ENCODE measurements at places on chromosomes 3 and 15. TPM values are rescaled to one million over a fixed set of nuclear protein-coding genes. Genes with fewer than 3 reads are reported as not detected.

PTH1R gene
- total RNA-seq: not detected

CCDC191 gene
- 5.4 TPM for total RNA-seq

ALS2CL gene
- 37.5 TPM for total RNA-seq

SLC15A2 gene
- 3.0 TPM for total RNA-seq

CEP152 gene
- total RNA-seq: 8.7 TPM

SLC25A26 gene
- 16.6 TPM for total RNA-seq

PLIN1 gene
- 0.44 TPM for total RNA-seq

CFAP44 gene
- total RNA-seq: 19.9 TPM

LCTL gene
- total RNA-seq: not detected

GRCh38 chr15:91109885-91110284 is 9.8 kb downstream of the SV2B start:
- no peak for DNase-seq
- no peaks in the 10 kb centered on the region for H3K4me1 ChIP-seq
- H3K27me3 ChIP-seq: peaks cover 6% of the 10 kb centered on the region
- no peaks in the 10 kb centered on the region for H3K36me3 ChIP-seq
- no peak overlapping the region for H3K27ac ChIP-seq

- DNase-seq: no peak
- no peak overlapping the region for H3K27ac ChIP-seq
- H3K4me1 ChIP-seq: peaks cover 23% of the 10 kb centered on the region
Observed at GRCh38 chr3:32398531-32398930, 6.9 kb downstream of the CMTM7 start.

GRCh38 chr3:98991393-98991792 is 89.9 kb upstream of the DCBLD2 start:
- no peak for DNase-seq
- H3K36me3 ChIP-seq: no peaks in the 10 kb centered on the region
- no peaks in the 10 kb centered on the region for H3K27me3 ChIP-seq
- H3K4me3 ChIP-seq: no peak overlapping the region
- H3K27ac ChIP-seq: no peak overlapping the region

GRCh38 chr3:12287727-12288181 is 1.1 kb upstream of the PPARG start:
- H3K4me1 ChIP-seq: peaks cover 4% of the 10 kb centered on the region
- H3K4me3 ChIP-seq: no peak overlapping the region
- peaks cover 11% of the 10 kb centered on the region for H3K27me3 ChIP-seq
- H3K27ac ChIP-seq: no peak overlapping the region

GRCh38 chr15:84955089-84955848 is 26.4 kb upstream of the PDE8A start:
- H3K27me3 ChIP-seq: no peaks in the 10 kb centered on the region
- no peak overlapping the region for H3K4me3 ChIP-seq
- H3K4me1 ChIP-seq: peaks cover 4% of the 10 kb centered on the region
- peak; percentile 19 for DNase-seq

- H3K27ac ChIP-seq: no peak overlapping the region
- peaks cover 12% of the 10 kb centered on the region for H3K4me1 ChIP-seq
- no peaks in the 10 kb centered on the region for H3K36me3 ChIP-seq
- no peaks in the 10 kb centered on the region for H3K27me3 ChIP-seq
- DNase-seq: no peak
Observed at GRCh38 chr15:56047354-56047753, 53.9 kb upstream of the NEDD4 start.

GRCh38 chr3:139118835-139119234 is 74.1 kb upstream of the PRR23C start:
- DNase-seq: no peak
- H3K27ac ChIP-seq: no peak overlapping the region
- no peaks in the 10 kb centered on the region for H3K27me3 ChIP-seq
- H3K4me3 ChIP-seq: no peak overlapping the region
- no peaks in the 10 kb centered on the region for H3K36me3 ChIP-seq

DNA sequence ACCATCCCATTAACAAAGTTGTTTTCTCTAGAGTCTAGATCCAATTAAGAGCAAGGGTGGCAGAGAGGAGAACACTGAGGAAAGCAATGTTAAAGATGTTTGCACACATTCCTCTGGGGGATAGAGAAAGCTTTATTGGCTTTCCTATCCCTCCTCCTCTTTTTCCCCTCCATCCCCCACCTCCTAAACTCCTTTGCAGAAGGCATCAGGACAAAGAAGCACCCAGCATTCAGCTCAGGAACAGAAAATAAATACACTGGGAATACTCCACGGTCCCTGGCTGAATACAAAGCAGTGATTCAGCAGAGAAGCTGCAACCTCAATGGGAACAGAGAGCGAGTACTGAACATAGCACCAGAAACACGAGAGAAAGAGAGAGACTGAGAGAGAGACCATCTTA is 21.9 kb downstream of the LSAMP start:
- H3K4me3 ChIP-seq: no peak overlapping the region
- H3K27me3 ChIP-seq: no peaks in the 10 kb centered on the region
- H3K36me3 ChIP-seq: no peaks in the 10 kb centered on the region

GRCh38 chr3:112109322-112109721 is 23.1 kb downstream of the C3orf52 start:
- no peak for DNase-seq
- no peaks in the 10 kb centered on the region for H3K27me3 ChIP-seq
- no peak overlapping the region for H3K4me3 ChIP-seq
- H3K36me3 ChIP-seq: no peaks in the 10 kb centered on the region
- no peaks in the 10 kb centered on the region for H3K4me1 ChIP-seq

- H3K4me3 ChIP-seq: no peak overlapping the region
- H3K27me3 ChIP-seq: no peaks in the 10 kb centered on the region
- H3K36me3 ChIP-seq: no peaks in the 10 kb centered on the region
- DNase-seq: no peak
Observed at GRCh38 chr15:101088271-101088670, 163.6 kb downstream of the CHSY1 start.

DNA sequence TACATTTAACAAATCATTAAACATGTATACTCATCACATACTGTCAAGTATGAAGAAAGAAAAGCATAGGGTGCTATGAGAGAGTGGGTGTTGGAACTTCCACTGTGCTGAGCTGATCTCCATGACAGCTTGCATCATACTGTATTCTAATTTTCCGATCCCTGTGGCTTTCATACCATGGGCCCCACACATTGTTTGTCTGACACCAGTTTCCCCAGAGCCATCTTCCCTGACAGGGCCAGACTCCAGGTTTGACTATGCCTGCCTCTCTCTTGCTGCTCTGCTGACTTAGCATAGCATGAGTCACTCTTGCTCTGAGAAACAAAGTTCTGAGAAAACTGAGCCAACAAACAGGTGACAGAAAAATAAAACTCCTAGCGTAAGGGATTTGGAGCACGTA is 37.0 kb upstream of the CASR start:
- DNase-seq: no peak
- H3K36me3 ChIP-seq: no peaks in the 10 kb centered on the region
- no peaks in the 10 kb centered on the region for H3K27me3 ChIP-seq
- no peaks in the 10 kb centered on the region for H3K4me1 ChIP-seq
- no peak overlapping the region for H3K27ac ChIP-seq

DNA sequence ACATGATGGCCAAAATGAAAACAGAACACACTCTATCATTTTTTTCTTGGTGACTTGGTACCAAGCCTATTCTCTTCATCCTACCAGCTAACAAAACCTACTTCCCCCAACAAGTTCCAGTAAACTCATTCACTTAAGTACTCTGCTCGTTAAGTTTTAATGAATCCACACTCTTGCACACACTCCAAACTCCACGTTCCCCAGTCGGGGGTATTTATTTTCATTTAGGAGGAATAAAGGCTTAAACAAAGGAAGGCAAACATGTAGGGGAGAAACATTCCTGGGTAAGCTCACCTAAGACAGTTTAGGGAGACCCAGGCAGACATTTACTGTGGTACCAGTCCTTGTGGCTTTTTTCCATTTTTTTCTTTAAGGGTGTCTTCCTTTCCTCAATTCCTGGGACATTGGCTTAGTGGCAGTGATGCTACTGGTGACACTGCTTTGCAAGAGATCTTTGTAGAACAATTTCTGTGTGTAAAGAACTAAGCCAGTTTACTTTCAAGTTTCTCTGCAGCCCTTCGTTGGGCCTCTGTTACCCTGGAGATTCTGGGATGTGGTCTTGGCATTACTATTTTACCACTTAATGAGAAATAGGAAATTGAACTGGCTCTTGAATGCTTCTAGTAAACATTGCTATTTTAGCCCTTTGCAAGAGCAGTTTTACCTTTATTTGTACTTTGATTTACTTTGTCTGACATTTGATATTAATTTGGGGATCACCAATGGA is 117.3 kb upstream of the C15orf61 start:
- no peaks in the 10 kb centered on the region for H3K36me3 ChIP-seq
- no peaks in the 10 kb centered on the region for H3K4me1 ChIP-seq
- no peak for DNase-seq
- no peaks in the 10 kb centered on the region for H3K27me3 ChIP-seq

DNA sequence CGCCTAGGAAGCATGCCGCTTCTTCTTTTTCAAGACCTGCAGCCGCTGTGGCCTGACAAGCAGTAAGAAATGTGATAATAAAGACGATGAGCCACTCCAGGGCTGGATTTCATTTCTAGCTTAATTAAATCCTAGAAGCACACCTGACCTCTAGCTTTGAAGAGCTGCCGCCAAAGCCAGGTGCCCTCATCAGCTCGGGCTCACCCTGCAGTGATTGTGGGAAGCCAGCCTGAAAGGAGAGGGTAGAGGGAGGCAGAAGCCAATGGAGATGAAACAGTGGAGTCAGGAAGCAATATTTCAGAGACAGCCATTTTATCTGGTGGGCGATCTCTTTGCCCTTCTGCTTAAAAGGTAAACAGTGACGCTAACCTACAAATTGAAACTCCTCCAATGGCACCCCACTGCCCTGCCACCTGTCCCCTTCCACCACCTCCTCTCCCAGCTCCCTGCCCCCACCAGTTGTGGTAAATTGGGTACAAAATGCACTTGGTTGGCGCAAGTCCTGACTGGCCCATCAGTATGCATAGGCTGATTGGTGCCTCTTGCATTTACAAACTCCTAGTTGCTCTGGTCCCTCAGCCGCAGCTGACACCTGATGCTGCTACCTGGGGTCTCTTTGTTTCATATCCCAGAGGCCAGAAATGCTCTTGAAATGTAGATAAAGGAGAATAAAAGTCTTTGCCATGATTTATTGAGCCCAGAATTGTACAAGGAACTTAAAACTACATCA is 385.3 kb downstream of the PDCD6IP start:
- H3K36me3 ChIP-seq: no peaks in the 10 kb centered on the region
- no peak overlapping the region for H3K27ac ChIP-seq
- H3K4me1 ChIP-seq: no peaks in the 10 kb centered on the region
- no peak for DNase-seq

- H3K4me1 ChIP-seq: peaks cover 5% of the 10 kb centered on the region
- H3K36me3 ChIP-seq: no peaks in the 10 kb centered on the region
- DNase-seq: no peak
- H3K27me3 ChIP-seq: no peaks in the 10 kb centered on the region
- H3K4me3 ChIP-seq: no peak overlapping the region
Observed at GRCh38 chr3:29512641-29513040, 231.8 kb downstream of the RBMS3 start.

- DNase-seq: no peak
- H3K27me3 ChIP-seq: no peaks in the 10 kb centered on the region
- H3K4me3 ChIP-seq: no peak overlapping the region
Observed at GRCh38 chr3:143475981-143476380, 356.4 kb downstream of the CHST2 start.

DNA sequence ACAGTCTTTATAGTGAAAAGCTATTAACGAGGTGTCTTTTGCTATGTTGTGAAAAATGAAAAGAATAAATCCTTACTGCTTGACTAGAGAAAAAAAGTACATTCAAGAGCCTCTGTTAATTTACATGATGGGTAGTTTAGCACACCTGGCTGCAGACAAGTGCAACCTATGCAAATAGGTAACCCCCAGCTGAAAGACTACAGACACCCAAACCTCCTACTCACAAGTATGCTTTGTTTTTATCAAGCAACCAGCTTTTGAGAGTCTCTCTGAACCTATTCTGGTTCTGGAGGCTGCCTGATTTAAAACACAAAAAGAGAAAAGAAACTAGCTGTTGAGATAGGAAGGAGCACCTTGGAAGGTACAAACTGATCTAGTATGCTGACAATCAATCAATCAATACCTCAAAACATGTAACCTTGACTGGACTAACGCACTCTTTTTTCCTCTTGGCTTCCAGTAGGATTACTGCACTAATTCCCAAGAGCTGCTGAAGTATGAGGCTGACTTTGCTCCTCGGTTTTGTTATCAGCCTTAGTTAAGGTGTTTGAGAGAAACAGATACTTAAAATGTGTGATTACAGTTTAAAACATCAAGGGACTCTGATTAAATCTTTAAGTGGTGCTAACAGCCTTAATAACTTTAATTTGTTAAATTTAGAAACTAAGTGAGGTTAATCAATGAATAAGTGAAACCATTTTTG is 63.6 kb downstream of the OSBPL10 start:
- H3K4me3 ChIP-seq: no peak overlapping the region
- peaks cover 5% of the 10 kb centered on the region for H3K4me1 ChIP-seq
- DNase-seq: no peak

- no peak overlapping the region for H3K4me3 ChIP-seq
- H3K36me3 ChIP-seq: peaks cover 7% of the 10 kb centered on the region
- H3K27ac ChIP-seq: no peak overlapping the region
- H3K4me1 ChIP-seq: no peaks in the 10 kb centered on the region
- H3K27me3 ChIP-seq: no peaks in the 10 kb centered on the region
Observed at GRCh38 chr3:4765212-4765611, 214.0 kb upstream of the BHLHE40 start.

- H3K4me3 ChIP-seq: no peak overlapping the region
- no peak for DNase-seq
- H3K36me3 ChIP-seq: no peaks in the 10 kb centered on the region
- peaks cover 4% of the 10 kb centered on the region for H3K4me1 ChIP-seq
Observed at GRCh38 chr3:152357587-152357986, 88.9 kb downstream of the MBNL1 start.

DNA sequence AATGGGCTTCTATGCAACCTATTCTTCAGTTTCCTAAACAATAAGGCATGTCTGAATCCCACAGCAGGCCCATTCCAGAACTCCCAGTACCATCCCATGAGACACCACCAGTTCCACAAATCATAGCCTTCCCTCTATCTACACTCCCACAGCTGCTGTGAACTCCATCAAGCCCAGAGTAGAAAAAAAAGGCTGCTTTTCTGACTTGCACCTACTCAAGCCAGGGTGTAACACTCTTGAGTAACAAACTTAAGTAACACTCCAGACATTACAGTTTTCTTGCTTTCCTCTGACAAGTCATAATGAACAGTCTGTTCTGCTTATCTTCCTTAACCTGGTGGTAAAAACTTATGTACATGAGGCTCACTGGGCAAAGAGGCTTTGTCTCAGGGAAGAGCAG is 283.1 kb downstream of the NFKBIZ start:
- H3K36me3 ChIP-seq: no peaks in the 10 kb centered on the region
- no peaks in the 10 kb centered on the region for H3K4me1 ChIP-seq
- no peak overlapping the region for H3K4me3 ChIP-seq
- H3K27me3 ChIP-seq: no peaks in the 10 kb centered on the region

DNA sequence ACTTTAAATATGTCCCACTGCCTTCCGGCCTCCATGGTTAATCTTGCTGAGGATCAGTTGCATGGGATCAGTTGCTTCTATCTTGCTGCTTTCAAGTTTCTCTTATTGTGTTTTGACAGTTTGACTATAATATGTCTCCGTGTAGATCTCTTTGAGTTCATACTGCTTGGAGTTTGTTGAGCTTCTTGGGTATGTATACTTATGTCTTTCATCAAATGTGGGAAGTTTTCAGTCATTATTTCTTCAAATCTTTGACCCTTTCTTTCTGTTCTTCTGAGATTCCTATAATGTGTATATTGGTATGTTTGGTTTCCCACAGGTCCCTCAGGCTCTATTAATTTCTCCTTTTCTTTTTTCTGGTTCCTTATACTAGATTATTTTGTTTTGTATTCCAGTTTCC is 30.8 kb downstream of the PCCB start:
- H3K4me3 ChIP-seq: no peak overlapping the region
- H3K27me3 ChIP-seq: no peaks in the 10 kb centered on the region
- H3K36me3 ChIP-seq: peaks cover 25% of the 10 kb centered on the region
- H3K4me1 ChIP-seq: peaks cover 3% of the 10 kb centered on the region

- H3K4me1 ChIP-seq: peaks cover 16% of the 10 kb centered on the region
- no peak for DNase-seq
- H3K4me3 ChIP-seq: peak overlapping the region; percentile 99
Observed at GRCh38 chr15:45521596-45522327, 793 bp downstream of the SLC30A4 start.

Data from T-cell (primary cell).